NCI-H1930 (cell line): ENCODE measurements at places on chromosomes 6 and 20.
A peak's percentile ranks its signal among the peaks of the same experiment; 100 is the strongest.

GRCh38 chr6:137808836-137809315 lies 58.2 kb upstream of the TNFAIP3 start:
- no peak for DNase-seq

DNA sequence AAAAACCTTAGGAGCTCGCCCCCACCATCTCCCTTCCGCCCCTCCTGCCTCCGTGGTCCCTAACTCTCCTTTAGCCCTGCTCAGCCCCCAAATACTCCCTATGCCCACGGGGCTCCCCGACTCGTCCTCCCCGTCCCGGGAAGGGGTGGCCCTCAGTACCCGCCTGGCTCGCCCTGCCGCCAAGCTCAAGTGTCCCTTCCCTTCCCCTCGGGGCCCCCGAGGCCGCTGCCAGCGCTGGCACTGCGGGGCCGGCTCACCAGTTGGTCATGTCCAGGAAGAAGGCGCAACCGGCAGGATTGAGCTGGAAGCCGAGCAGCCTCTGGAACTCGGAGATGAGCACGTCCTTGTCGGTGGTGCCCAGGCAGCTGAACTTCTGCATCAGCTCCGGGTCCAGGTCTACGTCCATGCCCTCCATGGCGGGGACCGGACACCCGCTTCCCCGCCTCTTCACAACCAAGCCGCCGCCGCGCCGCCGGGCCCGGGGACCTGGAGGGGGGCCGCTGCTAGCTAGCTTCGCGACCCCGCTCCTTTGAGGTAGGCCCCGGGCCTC lies 303 bp downstream of the ILRUN start:
- DNase-seq = no peak

- DNase-seq = no peak
These were observed 53.6 kb downstream of the EZR start for GRCh38 chr6:158765499-158766068.

DNA sequence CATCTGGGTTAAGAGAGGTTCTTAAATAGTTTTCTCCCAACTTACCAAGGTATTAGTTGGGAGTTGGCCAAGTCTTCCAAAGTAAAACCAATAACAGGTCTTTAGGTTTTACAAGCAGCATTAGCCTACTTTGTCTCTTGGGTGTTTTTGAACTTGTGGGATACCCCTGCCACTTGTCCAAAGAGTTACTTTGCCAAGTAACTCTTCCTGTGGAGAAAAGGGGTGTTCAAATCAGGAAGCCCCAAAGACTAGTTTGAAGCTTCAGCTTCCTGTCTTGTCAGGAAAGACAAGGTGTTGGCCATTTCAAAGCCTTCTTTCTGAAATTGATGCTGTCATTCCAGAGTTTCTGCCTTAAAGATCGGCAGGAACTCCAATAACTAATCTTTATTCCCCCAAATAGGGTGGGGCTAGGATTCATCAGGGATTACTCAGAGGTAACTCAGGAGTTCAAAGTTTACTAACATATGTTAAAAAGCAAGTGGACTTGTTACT lies 822 bp downstream of the RAB22A start:
- no peak for DNase-seq

DNA sequence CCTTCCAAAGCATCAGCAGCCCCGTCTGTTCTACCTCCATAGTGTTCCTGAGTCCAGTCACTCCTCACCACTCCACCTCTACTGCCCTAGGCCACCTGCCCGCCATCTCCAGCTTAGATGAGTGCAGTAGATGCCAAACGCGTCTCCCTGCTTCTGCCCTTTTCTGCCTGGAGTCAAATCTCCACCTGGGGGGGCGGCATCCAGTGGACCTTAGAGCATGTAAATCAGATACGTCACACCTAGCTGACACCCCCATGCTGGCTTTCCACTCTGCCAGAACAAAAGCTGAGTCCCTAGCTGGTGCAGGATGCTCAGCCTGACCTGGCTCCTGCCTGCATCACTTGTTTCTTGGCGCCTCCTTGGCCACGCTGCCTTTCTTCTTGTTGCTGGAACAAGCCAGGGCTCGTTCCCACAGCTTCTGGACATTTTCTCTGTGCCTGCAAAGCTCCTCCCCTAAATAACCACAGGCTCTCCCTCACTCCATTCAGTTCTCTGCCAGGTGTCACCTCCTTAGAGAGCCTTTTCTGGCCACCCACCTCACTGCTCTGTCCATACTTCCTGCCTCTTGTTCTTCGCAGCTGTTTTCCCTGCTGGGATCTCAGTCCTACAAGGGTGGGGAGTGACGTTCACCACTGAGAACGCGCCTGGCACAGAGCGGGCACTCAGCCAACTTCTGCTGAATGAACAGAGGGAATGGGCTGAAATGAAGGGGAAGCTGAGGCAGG lies 5.8 kb downstream of the DDR1 start:
- DNase-seq = no peak

DNA sequence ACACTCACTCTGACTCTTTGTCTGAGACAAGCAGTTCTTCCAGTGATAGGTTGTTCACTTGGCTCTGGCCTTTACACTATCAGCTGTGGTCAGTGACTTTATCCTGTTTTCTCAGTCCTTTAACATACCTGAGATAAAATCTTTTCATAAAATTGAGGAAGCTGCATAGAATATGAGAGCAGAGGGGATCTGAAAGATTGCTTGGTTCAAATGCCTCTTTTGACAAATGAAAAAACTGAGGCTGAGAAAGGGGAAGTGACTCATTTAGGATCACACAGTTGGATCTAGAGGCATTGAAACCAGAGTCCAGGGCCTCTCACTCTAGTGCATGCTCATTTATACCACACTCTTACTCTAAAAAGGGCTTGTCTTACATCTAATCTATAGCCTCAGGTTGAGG lies 277.0 kb upstream of the TBX18 start:
- DNase-seq = no peak

DNA sequence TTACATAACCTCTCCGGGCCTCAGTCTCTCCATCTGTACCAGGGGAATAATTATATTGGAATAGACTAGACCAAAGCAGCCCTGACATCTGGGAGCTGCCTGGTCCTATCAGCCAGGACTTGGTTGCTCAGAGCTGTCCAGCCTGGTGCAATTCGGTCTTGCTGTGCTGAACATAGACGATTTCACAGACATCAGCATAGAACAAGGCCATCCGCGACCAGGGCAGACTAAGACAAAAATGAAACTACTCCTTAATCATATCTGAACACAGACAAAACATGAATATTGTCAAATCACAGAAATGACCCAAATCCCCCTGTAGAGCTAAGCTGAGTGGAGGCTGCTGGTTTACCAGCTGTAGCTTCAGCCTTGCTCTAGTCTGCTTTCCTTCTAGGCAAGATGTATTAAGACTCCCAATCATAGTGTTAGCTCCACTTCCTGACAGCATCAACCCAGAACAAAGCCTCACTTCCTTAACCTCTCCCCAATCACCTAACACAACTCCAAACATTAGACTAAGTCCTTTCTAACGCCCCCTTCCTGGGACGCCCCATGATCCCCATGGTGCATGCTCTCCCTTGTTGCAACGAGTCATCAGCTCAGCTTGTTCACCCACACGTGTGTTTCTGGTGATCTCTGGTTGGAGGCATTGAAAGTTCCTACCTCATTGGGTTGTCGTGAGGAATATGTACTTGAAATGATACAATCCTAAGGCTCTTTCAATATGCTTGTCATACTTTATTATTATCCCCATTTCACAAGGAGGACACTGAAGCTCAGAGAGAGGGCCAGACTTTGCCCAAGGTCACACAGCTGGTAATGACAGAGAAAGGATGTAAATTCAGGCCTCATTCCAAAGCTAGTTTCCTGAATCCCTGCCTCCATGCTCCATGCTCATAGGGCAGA lies 3.5 kb upstream of the MAPK13 start:
- DNase-seq = no peak

- no peak for DNase-seq
These were observed 118.2 kb downstream of the CDKAL1 start for GRCh38 chr6:20652299-20653084.

GRCh38 chr6:133339543-133340384 lies 98.6 kb downstream of the EYA4 start:
- no peak for DNase-seq

DNA sequence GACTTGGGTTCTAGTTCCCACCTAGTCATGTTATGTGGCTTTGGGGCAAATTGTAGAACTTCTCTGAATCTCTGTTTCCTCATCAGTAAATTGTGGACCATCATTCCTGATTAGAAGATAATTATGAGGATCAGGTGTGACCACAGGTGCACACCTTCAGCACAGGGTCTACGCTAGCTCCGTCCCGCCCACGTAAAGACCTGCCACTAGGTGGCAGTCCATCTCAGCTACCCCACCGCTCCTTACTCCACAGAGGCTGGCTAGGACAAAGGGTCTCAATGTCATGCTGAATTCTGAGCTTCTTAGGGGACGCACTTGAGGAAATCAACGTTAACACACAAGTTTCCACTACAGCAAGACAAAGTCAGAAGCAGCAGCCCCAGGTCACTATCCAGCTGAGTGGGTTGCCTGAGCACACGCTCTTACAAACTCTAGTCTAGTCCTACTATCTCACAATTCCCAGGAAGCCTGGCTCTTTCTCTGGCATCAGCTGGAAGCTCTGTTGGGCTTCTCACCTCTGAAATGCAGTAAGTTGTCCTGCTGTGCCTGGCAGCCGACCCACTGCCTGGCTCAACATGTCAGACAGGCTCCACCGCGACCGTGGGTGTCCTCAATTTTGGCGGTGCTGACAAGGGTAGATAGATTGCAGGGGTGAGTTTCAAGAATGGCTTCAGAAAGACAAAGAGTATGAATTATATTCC lies 2.0 kb upstream of the PLCG1 start:
- DNase-seq = peak; percentile 24

DNA sequence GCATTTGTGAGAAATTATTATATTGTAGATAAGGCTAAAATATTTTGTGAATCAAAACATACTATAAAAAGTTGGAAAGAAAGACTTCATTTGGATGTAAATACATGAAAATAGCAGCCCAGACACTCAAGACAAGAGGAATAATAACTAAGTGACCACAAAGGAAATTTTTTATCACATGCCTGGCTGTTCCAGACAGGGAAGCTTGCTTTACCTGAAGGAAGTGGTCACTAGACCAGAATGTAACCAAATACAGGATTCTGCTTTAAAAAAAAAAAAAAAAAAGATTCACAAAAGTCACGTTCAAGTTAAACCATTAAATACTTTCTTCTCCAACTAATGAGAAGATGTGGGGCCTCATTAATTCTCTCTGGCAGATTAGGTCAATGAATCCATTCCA lies 9.3 kb upstream of the HLA-DQB2 start:
- DNase-seq = no peak

DNA sequence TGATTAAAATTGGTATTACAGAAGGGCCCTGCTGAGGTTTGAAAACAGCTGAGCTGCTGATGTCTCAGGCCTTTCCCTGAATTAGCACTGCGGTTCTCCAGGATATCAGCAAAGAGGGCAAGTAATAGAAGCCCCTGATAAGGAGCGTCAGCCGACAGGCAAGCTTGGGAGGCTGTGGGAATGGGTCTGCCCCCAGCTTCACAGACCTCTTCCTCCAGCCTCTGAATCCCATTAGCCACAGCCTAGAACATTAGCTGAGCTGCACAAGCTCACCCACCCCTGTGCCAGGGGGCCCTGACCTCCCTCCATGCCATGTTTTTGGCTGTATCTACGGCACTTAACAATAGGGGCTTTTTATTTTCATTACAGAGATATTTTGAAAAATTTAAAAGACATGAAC lies 59.9 kb downstream of the VAPB start:
- DNase-seq = no peak

GRCh38 chr6:107421696-107422256 lies 37.6 kb downstream of the PDSS2 start:
- DNase-seq = no peak

- DNase-seq = no peak
These were observed 34.3 kb upstream of the SOX4 start for GRCh38 chr6:21559238-21559637.

DNA sequence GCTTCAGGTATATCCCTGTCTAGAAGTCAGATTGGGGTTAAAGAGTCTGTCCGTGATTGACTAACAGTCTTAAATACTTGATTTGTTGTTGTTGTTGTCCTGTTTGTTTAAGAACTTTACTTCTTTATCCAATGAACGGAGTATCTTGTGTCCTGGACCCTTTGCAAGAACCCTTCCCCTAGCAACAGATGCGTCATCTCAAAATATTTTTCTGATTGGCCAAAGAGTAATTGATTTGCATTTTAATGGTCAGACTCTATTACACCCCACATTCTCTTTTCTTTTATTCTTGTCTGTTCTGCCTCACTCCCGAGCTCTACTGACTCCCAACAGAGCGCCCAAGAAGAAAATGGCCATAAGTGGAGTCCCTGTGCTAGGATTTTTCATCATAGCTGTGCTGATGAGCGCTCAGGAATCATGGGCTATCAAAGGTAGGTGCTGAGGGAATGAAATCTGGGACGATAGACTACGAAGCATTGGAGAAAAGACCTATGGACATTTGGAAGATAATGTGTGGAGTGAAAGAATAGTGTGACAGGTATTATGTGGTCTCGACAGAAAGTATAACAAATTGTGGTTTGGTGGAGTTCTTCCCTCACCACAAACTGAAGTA lies at the start of gene HLA-DRA:
Gene HLA-DRA (plus strand): TSS at position 286 of the 613 bp plus-strand sequence. CDS start 64 bp downstream, at position 350.
- peak; percentile 51 for DNase-seq

GRCh38 chr6:52617087-52617486 lies 40.2 kb upstream of the TRAM2 start:
- DNase-seq = no peak

- no peak for DNase-seq
These were observed 594 bp upstream of the CDKN1A start for GRCh38 chr6:36677753-36678487.

- DNase-seq = no peak
These were observed 343.4 kb downstream of the PKHD1 start for GRCh38 chr6:51743999-51744398.

GRCh38 chr6:21616005-21616404 lies 22.5 kb downstream of the SOX4 start:
- no peak for DNase-seq

- DNase-seq = no peak
These were observed 295.0 kb downstream of the PKHD1 start for GRCh38 chr6:51792273-51793030.

- DNase-seq = no peak
These were observed 26.7 kb downstream of the SAYSD1 start for GRCh38 chr6:39088331-39088730.

GRCh38 chr6:157887892-157888291 lies 64.8 kb downstream of the SNX9 start:
- no peak for DNase-seq

DNA sequence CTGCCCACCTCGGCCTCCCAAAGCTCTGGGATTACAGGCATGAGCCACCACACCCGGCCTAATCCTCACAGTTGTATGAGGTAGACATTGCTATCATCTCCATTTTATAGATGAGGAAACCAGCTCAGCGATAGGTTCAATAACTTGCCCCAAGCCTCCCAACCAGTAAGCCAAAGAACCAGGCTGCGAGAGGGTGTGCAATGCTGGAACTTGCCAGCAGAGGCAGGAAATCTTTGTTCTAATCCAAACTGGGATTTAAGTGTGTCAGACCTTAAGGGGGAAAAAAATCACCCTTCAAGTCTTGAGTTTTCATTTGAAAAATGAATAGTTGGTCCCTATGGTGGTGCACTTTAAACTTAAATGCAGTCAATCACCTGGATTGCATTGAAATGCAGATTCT lies 20.1 kb upstream of the RNGTT start:
- no peak for DNase-seq
